ENCODE measurements at places on chromosomes 1 and 21.

DNA sequence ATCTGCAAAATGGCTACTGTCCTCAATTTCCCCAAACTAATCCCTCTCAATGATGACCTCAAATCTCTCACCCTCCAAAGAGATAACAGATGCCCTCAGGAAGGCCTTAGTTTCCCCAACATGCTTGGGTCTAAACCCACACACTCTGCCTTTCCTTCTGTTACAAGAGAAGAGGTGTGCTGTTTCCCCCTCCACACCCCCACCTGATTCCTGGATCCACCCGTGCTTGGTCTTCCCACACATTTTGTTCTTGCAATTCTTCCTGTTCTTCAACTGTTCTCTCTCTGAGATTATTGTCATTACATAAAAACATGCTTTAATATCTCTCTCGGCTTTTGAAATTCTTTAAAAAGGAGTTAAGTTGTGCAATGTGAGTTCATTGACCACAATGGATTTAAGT is 5.7 kb upstream of the CBR3 start:
- no peak for DNase-seq

- DNase-seq = no peak
Measured at GRCh38 chr1:179930867-179931266, 23.7 kb upstream of the CEP350 start.

GRCh38 chr1:166811691-166812090 is 27.6 kb upstream of the POGK start:
- DNase-seq = no peak

DNA sequence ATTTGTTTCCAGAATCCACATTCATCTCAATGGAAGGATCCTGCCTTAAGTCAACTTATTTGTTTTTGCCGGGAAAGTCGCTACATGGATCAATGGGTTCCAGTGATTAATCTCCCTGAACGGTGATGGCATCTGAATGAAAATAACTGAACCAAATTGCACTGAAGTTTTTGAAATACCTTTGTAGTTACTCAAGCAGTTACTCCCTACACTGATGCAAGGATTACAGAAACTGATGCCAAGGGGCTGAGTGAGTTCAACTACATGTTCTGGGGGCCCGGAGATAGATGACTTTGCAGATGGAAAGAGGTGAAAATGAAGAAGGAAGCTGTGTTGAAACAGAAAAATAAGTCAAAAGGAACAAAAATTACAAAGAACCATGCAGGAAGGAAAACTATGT is 2.6 kb downstream of the GADD45A start:
- no peak for DNase-seq

DNA sequence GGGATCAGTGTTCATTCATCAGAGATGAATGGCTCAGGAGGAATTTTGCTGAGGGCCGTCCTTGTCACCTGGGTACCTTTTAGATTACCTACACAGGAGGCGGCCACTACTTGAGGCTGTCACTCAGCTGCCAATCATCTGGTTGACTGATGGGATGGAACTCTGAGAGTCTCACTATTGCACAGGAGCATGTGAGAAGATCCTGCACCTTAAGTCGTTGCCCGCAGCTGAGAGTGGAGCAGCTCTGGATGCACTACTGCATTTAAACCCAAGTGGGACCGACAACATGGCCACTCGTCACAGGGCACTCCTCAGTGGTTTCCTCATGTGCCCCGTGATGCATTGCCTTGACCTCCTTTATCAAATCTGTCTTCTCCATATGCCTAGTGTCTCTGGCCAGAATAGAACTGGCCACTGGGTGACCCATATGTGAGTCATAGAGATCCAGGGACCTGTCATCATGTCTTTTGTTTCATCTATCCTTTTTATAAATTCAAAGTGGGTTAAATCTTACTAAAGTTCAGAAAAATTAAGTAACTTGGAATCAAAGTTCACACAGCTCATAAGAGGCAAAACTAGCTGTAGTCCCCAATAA is 165.5 kb downstream of the ZSCAN20 start:
- DNase-seq = no peak

DNA sequence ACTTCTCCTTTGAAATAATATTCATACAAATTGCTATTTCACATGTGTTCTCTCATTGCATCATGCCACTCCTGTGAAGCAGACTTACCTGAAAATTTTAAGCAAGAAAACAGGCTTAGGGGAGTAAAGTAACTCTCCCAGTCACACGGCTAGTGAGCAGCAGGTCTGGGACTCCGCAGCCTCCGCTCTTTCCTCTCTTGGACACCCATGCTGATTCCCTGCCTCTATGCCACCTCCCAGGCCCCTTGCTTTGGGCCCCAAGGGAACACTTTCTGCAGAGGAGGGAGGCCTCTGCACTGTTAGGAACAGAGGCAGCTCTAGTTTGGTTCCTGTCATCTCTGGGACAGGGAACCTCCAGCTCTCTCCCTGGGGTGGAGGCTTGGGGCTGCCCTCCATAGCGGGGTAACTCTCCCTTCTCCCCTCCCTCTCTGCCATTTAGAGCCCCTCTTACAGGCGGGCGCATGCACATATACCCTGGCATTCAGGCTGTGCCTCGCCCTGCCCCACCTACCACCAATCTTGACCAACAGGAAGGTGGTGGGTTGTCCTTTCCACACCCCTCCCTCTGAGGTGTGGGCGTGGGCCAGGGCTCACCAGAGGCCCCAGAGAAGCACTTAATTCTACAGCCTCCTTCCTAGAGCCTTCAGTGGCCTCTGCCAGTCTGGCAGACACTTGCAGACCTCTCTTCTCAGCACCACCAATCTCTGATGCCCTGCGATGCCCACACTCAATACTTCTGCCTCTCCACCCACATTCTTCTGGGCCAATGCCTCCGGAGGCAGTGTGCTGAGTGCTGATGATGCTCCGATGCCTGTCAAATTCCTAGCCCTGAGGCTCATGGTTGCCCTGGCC is at the start of gene RXFP4:
RXFP4 (plus strand) TSS at position 646 of the 852 bp plus-strand sequence; CDS start at position 718, 72 bp downstream.
- DNase-seq = no peak

GRCh38 chr1:160647329-160647720 is 481 bp upstream of the SLAMF1 start:
- no peak for DNase-seq

DNA sequence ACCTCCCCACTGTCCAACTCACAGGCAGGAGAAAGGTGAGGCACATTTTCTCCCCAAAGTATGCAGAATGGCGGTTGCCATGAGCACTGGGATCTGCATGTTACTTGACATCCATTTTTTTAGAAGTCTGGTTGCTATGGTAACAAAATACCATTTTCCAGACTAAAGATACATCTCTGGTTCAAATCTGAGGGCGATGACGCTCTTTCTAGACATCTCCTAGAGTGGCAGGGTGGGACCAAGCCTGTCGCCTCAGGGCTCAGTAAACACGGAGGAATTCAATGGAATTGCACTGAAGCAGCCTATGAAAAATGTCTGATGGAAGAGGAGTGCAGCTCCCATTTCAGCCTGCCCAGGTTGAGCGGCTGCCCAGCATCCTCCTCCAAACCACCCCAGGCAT is 21.5 kb upstream of the FAM43B start:
- no peak for DNase-seq

- DNase-seq = peak; percentile 54
Measured at GRCh38 chr1:15430787-15431570, 7.3 kb upstream of the CTRC start.

DNA sequence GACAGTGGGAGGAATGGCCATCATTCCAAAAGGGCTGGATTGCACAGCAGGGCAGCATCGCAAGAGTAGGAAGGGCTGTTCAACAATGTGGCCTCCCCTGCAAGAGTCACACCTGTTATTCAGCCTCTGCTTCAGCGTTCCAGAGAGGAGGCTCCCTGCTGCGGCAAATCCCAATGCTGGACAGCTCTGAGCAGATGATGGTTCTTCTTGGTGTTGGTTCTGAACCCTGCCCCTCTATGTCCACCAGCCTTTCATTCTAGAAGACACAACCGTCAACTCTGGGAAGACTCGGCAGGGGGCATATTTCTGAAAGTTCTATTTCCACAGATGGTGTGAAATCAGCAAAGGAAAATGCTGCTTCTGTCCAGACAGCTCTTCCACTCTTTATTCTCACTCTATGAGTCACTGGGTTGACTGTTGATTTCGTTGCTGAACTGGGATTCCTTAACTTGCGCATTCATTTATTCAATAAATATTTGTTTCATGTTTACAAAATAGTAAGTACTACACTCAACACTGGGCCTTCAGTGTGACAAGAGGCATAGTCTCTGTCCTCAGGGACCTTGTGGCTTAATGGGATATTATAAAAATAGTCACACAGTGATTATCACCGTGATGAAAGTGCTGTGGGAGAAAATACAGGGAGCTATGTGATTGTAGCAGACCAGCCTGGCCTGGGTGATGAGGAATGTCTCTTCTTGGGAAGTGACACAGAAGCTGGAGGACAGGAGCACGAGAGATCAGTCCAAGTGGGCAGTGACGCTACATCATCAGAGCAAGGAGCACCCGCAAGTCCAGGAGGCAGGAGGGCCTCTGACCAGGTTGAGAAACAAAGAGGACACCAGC is 260.3 kb downstream of the SIPA1L2 start:
- DNase-seq = no peak

GRCh38 chr1:177928194-177928593 is 41.7 kb downstream of the SEC16B start:
- DNase-seq = no peak

DNA sequence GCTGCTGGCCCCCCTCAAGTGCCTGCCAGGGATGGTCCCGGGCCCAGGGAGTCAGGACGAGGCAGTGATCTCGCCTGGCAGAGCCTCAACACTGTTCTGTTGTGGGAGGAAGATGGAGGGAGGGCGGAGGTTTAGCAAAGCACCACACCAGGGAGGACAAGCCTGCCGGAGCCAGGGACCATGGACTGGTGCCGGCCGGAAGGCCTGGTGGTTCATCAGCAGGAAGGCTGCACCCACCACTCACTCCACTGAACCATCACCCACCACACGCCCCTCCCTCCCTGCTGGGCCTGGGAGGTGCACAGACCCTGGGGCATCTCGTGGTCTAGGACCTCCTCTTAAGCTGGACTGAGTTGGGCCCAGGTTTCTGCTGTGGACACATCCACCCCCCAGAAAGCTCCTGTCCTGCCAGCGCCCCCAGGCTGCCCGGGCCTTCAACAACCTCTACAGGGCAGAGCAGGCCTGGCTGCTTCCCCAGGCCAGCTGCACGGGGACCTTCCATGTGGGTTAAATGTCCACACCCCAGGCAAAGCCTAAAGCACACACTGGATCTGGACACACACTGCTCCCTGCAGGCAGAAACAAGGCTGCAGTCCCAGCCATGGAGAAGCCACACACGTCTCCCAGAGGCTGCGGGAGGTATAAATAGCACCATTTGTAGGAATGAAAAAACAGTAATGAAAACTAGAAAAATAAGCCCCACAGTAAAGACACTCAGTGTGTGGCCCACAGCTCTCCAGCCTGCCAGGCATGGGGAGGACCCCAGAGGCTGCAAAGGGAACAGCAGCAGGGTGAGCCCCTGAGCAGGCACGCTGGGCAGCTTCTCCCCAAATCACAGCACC is 10.4 kb upstream of the TMEM240 start:
- DNase-seq = no peak

DNA sequence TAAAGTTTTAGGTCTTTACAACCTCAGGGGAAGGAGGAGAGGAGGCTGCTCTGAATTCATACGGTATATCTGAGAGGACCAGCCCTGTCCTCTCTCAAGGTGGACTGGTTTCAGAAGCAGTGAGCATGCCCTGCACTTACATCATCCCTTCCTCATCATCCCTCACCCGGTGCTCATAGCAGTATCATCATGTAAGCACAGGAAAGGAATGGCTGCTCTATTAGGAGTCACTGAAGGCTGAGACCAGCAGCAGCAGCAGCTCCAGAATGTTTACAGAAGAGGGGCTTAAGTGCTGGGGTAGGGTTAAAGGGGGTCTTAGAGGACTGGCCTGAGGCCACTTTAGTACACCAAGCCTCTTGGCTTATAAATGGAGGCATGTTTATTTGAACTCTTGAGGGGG is 185.9 kb downstream of the AK5 start:
- no peak for DNase-seq

- DNase-seq = no peak
Measured at GRCh38 chr1:5448486-5448885, 543.7 kb downstream of the NPHP4 start.

DNA sequence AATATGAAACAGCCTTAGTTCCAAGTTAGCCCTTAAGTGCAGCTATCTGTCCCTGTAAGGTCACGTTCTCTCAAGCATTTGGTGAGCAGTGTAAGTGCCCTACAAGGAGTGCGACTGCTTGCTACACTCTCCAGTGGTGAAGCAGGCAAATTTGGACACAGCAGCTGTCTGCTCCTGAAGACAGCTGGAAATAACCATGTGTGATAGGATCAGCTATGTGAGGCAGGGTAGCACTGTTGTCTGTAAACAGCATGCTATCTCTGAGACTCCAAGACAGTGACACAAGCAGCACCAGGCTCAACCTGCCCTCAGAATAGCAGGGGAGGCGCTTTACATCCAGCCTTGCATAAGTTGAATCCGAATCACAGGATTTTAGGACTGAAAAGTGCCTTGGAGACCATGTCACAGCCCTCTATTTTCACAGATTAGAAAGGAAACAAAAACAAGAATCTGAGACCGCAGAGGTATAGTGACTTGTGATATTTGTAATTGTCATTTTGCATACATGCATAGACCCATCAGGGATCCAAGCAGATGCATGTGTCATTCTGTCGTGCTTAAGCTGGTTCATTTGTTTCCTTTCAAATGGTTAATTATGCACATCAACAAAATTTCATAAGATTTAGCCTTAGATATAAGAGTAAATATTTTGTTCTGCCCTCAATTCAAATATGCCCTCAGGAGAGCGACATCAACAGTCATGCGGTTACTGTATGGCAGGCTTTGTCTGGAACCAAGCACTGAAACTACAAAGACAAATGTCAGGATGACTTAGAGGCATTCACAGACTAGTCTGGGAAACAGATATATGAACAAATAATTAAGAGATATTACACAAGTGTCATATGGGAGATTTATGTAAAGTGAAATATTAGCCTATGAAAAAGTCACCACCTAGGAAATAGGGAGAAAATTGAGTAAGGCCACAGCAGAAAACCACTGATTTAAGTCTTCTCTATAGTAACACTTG is 134.9 kb upstream of the NRIP1 start:
- peak; percentile 56 for DNase-seq

- DNase-seq = no peak
Measured at GRCh38 chr21:42338729-42339715, 11.8 kb downstream of the TFF2 start.

DNA sequence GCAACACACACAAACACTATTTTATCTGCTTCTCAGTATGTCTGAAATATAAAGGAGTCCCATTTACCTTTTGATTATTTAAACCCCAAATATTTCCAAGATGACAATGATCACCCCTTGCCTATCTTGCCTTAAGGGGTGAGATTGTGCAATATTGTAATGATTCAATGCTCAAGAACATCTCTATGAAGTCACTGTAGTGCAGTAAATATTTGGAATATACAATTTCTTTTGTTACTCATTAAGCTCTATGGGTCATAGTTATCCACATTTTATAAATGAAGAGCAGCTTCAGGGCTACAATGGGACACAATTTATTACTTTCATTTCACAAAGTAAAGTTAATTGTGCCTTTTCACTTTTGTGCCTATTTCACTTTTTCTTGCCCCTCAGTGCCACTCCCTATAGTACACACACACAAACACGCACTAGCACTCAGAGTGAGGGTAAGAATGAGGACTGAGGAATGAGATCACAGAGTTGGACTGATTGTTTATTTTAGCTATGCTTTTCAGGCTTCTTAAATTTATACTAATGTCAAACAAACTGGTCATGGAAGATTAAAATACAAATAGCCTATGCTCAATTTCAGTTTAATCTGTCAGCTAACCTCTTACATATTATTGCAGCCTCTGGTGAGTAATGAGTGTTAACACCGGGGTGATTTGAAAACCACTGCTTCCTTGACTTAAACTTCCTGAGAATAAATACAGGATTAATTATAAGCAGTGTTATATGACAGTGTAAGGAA is 521.0 kb upstream of the B3GALT2 start:
- DNase-seq = no peak

Data from COLO829 (cell line).